Stimulated activated CD4-positive, alpha-beta T cell treated with anti-CD3 and anti-CD28 coated beads, TNF-alpha, amount 100 ng/mL, for 4 hours (primary cell): ENCODE measurements at places on chromosomes 12 and 14.
A peak's percentile ranks its signal among the peaks of the same experiment; 100 is the strongest.

- no peak for DNase-seq
Measured at GRCh38 chr14:70893858-70894291, 13.4 kb upstream of the PCNX1 start.

GRCh38 chr14:82411298-82411697 is 877.6 kb upstream of the SEL1L start:
- DNase-seq: no peak

GRCh38 chr14:54332490-54332889 is 64.3 kb upstream of the CDKN3 start:
- no peak for DNase-seq

DNA sequence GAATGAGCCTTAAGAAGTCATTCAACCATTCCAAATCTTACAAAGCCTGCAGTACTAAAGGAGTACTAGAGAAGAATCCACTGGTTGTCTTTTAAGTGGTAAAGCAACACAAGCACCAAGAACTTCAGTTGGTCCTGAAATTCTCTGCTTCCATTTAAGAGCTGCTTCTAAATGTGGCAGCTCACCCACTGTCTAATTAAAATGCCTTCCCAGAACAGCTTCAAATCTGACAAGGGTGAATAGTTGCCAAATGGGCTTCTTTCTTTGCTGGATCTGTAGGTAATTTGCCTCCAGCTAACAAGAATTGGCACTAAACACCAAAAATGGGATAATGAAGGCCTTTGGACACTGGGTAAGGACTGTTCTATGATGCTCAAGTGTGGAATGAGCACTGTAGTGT is 72.2 kb upstream of the NAP1L1 start:
- no peak for DNase-seq

DNA sequence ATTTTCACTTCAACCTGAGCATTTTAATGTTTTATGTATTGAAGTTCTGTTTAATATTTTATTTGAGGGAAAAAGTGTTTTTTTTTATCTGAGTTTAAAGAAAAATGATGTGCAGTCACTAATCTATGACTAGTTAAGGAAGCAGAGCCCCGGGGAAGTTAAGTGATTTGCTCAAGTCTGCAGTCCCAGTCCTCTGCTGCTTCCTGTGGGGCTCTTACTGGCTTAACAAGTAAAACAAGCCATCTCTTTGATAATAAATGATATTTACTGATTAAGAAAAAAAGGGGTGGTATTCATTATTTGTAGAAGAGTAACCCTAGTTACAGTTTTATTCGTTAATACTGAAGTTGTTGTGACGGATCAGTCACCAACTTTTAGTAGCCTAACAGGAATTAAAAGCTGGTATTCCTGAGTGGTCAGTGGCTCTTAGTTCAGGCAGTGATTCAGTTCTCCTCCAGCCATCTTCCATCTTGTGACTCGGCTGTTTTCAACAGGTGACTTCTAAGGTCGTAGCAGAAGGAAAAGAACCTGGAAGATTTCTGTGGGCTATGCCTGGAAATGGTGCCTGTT is 21.7 kb downstream of the BICDL1 start:
- DNase-seq: no peak

DNA sequence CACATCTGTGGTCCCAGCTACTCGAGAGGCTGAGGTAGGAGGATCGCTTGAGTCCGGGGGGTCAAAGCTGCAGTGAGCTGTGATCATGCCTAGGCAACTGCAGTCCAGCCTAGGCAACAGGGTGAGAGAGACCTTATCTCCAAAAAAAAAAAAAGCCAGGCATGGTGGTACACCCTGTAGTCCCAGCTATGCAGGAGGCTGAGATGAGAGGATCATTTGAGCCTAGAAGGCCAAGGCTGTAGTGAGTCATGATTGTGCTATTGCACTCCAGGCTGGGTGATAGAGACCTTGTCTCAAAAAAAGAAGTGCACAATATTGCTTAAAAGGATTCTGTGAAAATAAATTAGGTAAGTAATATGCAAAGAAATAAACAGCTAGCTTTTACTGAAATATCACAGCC is 17.0 kb downstream of the NAA25 start:
- DNase-seq: no peak

DNA sequence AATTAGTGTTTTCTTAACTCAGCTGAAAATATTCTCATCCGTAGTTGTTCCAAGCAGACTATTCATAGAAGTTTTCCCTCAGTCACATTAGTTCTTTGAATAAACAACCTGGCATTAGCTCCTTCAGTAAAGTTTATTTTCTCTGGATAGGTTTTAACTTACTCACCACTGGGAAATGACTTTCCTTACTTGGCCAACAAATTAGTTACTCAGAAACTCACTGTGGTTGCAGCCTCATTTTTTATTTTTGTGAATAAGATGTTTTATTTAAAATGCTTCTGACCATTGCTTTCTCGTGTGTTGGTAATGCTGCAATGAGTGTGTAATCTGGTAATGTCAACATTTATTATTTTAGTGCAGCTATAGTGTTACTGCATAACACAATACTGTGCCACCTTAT is 74.9 kb downstream of the NOVA1 start:
- DNase-seq: no peak

DNA sequence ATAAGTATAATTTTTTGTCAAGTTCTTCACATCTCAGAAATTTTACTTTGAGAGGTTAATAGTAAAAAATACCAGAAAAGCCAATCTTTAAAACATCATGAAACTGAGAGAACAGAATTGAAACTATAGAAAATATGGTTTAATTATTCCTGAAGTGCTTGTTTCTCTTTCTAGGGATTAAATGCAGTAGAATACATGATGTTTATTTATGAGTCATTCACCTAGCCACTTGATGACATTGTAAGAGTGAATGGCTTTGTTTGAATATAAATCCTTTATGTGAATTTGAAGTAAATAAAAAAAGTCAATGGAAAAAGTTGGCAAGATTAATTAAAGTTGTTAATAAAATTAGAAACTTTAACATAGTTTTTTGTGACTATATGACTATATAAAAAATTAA is 48.4 kb downstream of the KTN1 start:
- DNase-seq: no peak

GRCh38 chr12:11642785-11643184 is 6.7 kb upstream of the ETV6 start:
- DNase-seq: no peak

- DNase-seq: no peak
Measured at GRCh38 chr14:55781046-55781445, 201.0 kb downstream of the KTN1 start.

GRCh38 chr12:52254965-52255751 is 19.3 kb upstream of the KRT86 start:
- DNase-seq: no peak

DNA sequence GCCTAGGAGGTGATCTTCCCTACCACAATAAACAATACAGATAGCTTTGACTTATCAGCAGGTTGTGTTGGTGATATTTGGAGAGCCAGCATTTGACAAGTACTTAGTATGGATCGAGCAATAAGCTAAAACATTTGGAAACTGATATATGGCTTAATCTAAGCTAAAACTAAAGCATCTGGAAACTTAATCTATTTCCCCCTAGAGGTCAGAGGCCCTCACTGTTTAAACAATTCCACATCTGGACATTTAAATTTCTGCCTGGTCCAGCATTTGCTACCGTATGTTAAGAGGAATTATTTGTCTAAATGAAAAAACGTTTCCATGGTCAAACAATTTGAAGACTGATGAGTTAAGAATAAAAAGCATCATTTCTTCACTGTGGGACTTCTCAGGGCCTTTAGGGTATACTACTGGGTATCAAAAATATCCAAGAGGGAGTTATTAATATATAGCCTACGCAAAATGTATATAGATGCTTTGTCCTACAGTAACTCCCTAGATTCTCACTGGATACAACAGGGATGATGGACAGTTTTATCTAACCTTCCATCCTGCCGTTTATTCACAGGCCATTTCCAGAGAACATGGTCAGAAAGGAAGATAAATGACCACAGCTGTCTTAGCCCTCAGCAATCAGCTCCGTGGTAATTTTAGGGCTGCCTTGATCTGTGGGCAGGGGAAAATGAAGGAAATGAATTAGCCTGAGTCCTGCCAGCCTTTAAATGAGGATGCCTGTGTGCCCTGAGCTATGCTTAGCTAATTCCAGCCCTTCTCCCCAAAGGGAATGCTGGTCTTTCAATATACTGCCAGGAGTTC is 135.4 kb upstream of the NUDT4 start:
- DNase-seq: no peak

- no peak for DNase-seq
Measured at GRCh38 chr14:90569201-90569600, 172.4 kb downstream of the CALM1 start.

- no peak for DNase-seq
Measured at GRCh38 chr14:55438066-55438683, 2.2 kb downstream of the TBPL2 start.

- DNase-seq: no peak
Measured at GRCh38 chr14:102189874-102190273, 50.2 kb downstream of the WDR20 start.

- DNase-seq: no peak
Measured at GRCh38 chr12:5648692-5649359, 216.9 kb downstream of the NTF3 start.

- no peak for DNase-seq
Measured at GRCh38 chr14:59320361-59320760, 131.9 kb downstream of the DAAM1 start.

DNA sequence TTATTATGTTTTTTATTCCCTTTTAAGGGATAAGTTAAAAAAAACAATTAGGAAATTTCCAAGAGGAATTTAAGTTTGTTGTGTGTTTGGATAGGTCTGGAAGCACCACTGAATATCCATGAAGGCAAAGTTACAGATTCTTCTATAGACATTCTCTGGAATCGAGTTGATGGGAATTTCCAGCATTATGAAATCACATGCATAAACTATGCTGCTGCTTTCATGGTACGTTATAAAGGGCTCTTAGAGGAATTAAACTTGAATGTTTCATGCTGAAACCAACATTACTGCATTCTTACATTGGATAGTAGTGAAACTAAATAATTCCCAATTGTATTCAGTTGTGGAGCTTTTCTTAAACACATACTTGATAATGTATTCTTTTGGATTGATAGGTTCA is 21.5 kb upstream of the PTPRQ start:
- no peak for DNase-seq

- no peak for DNase-seq
Measured at GRCh38 chr14:68522510-68523325, 270.1 kb downstream of the ZFP36L1 start.

DNA sequence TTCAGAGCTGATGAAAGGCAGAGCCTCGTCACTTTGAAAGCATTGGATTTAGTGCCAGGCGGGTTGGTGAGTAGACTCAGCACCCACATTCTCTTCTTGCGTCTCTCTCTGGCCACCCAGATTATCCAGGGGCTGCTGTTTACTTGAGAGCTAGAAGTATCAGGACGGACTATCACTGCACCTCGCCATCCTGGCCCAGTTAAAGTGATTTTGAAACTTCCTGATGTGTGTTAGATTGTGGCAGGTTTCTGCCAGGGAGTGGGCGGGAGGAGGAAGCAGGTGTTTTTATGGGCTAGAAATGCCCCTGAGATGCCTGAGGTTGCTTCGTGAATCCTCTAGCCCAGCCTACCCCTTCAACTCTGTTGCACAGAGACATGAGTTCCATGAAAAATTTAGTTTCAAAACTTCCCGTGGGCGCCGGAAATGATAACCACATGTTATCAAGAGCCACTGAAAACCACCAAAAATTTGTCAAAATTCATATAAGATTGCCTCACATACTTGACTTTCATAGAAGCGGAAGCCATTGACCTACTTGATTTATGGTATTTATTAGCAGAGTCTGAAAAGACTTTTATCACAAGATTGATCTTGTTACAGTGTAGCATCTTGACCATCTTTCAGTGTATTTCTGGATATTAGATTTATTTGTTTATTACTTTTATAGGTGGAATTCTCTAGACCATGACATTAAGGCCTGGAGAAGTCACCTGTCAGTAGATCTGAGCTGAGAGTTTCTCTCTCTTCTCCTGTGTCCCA is 466.0 kb downstream of the RAD51B start:
- DNase-seq: peak; percentile 25

GRCh38 chr12:496736-497135 is 37.0 kb downstream of the B4GALNT3 start:
- DNase-seq: no peak

DNA sequence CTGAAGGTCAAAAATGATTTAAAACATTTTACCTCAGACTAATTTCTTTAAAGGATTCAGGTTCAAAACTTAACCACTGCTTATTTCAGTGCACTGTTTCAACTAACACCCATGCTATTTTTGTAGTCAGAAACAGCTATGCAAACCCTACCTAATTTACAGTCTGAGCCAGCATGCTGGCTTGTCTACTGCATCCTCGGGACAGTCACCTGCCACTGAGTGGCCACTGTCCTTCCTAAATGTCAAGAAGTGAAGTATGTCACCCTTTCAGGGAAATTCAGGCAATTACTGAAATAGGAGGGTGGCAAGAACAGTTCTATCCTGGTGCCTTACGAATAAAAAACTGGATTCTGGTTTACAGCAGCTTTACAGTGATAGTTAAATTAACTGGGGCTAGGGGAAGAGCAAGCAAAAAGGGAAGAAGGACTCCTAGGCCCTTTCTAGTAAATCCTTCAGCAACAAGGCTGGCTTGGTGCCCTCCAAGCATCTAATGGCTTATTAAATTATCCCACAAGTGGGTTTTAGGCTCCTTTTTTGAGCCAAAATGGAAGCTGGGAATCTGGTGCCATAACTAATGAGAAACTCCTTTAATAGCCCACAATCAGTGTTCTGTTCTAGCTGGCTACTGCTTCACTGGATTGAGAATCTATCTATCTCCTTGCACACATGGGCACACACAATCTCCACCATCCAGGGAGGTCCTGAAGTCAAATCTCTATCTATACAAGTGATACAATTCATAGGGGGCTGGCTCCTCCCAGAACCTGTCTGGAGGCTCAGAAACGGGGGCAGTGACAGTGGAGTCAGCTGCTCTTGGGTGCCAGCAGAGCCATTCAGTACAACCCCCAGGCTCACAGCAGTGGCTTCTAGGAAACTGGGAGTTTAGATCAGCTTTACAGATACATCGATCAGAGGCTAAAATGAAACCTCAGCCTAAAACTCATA is 43.4 kb downstream of the SH2B3 start:
- no peak for DNase-seq

DNA sequence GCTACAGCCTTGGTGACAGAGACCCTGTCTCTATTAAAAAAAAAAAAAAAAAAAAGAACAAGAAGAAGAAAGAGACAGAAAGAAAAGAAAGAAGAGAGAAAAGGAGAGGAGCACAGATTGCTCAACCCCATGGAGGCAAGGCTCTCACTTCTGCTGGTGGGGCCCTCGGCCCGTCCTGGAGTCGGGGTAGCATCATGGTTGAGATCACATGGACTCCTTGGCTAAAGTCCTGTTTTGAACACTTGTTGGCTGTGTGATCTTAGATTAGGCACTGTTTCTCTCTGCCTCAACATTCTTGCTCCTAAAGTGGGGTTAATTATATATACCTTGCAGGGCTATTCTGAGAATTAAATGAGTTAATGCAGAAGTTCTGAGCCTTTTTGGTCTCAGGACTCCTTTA is 207.7 kb downstream of the CACNA1C start:
- no peak for DNase-seq

- DNase-seq: no peak
Measured at GRCh38 chr14:86055512-86056075, 525.6 kb downstream of the FLRT2 start.

- peak; percentile 11 for DNase-seq
Measured at GRCh38 chr12:91326058-91327027, 143.7 kb upstream of the DCN start.

GRCh38 chr14:67492538-67492937 is 4.0 kb upstream of the TMEM229B start:
- no peak for DNase-seq
